ENCODE measurements at places on chromosomes 16 and 17. TPM values are rescaled to one million over a fixed set of nuclear protein-coding genes. Genes with fewer than 3 reads are reported as not detected.
A peak's percentile ranks its signal among the peaks of the same experiment; 100 is the strongest.

DNA sequence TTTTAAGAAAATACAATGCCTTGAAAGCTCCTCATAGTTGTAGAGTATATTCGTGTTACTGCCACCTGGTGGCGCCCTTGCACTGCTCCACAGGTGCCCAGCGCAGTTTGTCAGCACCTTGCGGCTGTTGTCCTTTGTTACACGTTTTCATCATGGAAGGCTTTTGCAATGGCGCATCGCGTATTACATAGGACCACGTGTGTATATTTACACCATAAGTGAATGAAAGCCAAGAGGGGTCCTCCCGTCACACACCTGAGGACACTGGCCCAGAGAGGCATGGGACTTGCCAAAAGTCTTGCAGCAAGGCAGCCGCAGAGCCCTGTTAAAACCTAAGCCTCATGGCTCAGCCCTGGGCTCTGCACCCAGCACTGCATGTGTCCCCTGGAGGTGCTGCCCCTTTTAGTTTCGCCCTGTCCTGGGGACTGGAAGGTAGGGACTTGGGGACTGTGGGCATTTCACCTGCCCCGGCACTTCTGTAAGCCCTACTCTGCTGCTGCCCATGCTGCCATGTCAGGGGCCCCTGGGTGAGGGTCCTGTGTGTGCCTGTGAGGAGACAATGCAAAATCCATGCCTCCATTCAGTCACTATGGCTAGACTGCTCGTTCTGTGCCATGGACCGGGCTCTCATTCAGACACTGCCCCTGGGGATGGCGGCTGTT lies 24.3 kb downstream of the POLR3E start:
- H3K27ac ChIP-seq = no peak overlapping the region
- peaks cover 2% of the 10 kb centered on the region for H3K27me3 ChIP-seq
- H3K4me1 ChIP-seq = no peaks in the 10 kb centered on the region
- H3K4me3 ChIP-seq = peak overlapping the region; percentile 62
- peak; percentile 53 for DNase-seq

DNA sequence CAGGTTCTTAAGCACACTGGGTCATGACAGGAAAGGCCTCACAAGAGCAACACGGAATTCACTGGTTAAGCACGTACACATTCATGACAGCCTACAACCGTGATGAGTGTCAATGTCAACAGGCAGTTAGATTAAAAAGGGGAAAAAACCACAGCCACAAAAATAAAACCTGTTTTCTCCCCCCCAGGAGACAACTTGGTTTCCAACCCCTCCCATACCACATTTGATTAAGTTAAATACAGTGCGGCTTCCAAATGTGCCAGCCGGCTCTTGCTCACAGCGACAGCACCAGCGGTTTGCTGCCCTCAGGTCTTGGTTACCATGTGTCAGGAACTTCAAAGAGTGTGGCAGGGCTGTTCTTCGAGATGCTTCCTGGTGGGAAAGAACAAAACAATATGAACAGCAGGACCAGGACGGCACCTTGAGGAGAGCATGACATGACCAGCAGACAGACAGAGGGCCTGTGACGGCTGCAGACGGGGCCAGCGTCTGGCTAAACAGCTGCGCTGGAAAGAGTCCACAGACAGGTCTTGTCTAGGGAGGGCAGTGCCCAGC lies 193.6 kb downstream of the PARN start:
- peaks cover 12% of the 10 kb centered on the region for H3K36me3 ChIP-seq
- peaks cover 22% of the 10 kb centered on the region for H3K4me1 ChIP-seq
- no peak for DNase-seq
- no peak overlapping the region for H3K27ac ChIP-seq

DNA sequence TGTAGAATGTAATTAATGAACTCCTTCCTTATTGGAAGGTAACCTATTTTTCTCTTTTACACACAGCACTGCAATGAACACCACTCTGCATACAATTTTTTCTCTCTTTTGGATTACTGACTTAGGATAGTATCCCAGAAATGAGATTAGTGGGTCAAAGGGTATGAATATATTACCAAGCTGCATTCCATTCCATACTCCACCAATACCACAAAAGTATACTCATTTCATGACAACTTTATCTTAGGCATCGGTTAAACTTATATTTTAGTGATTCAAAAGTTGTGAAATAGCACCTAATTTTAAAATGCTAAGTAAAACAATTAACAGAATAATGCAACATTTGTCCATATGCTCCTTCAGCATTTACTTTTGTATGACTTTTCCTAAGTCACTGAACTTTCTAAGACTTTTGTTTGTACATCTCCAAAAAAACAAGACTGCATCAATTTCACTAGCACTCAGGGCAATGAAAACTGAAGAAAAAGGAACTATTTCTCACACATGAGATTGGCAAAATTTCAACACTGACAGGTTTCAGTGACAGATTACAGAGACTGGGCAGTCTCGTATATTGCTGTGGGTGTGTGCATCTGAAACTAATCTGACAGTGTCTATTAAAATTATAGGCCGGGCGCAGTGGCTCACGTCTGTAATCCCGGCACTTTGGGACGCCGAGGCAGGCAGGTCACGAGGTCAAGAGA lies 32.1 kb downstream of the HELZ start:
- no peak overlapping the region for H3K4me3 ChIP-seq
- H3K36me3 ChIP-seq = peaks cover 3% of the 10 kb centered on the region
- no peak overlapping the region for H3K27ac ChIP-seq
- H3K27me3 ChIP-seq = peaks cover 2% of the 10 kb centered on the region

GRCh38 chr16:84082110-84082509 lies 34.6 kb downstream of the MBTPS1 start:
- H3K27ac ChIP-seq = no peak overlapping the region
- H3K4me3 ChIP-seq = no peak overlapping the region
- peaks cover 35% of the 10 kb centered on the region for H3K36me3 ChIP-seq

- no peak for DNase-seq
- no peak overlapping the region for H3K4me3 ChIP-seq
- peaks cover 33% of the 10 kb centered on the region for H3K4me1 ChIP-seq
These were observed 2.6 kb downstream of the LHX1 start for GRCh38 chr17:36939802-36940312.

The PRSS22 gene
- total RNA-seq = 0.59 TPM
